ENCODE measurements at places on chromosomes 1 and 21. TPM values are rescaled to one million over a fixed set of nuclear protein-coding genes. Genes with fewer than 3 reads are reported as not detected.

DNA sequence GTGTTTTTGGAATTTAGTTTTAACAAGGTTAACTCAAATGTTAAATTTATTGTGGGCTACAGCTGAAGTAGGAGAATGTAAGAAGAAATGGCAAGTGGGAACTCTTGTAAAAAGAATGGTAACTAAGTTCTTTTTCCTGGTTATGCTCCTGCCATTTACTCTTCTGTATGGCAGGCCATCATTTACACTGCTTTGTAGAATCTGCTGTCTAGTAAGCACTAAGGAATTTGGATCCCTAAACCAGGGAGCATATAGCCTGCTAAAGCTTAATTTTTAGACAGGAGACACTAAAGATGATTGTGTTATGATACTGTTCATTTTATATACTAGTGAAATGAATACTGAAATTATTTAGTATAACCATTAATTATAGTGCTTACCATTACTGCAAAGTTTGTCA lies 85.3 kb downstream of the CAMTA1 start:
- H3K27ac ChIP-seq: no peak overlapping the region
- no peak for DNase-seq
- H3K27me3 ChIP-seq: no peaks in the 10 kb centered on the region
- no peaks in the 10 kb centered on the region for H3K4me1 ChIP-seq
- no peak overlapping the region for H3K4me3 ChIP-seq
- H3K36me3 ChIP-seq: peaks cover 7% of the 10 kb centered on the region

- no peak overlapping the region for H3K27ac ChIP-seq
- DNase-seq: no peak
- H3K27me3 ChIP-seq: no peaks in the 10 kb centered on the region
Observed at GRCh38 chr1:35447278-35447677, 109.9 kb downstream of the KIAA0319L start.

The RIPPLY3 gene
- not detected for total RNA-seq

- H3K27ac ChIP-seq: no peak overlapping the region
- no peak for DNase-seq
- H3K4me1 ChIP-seq: peaks cover 24% of the 10 kb centered on the region
- H3K4me3 ChIP-seq: no peak overlapping the region
- H3K27me3 ChIP-seq: no peaks in the 10 kb centered on the region
Observed at GRCh38 chr1:30971496-30971895, 62.9 kb upstream of the SDC3 start.

DNA sequence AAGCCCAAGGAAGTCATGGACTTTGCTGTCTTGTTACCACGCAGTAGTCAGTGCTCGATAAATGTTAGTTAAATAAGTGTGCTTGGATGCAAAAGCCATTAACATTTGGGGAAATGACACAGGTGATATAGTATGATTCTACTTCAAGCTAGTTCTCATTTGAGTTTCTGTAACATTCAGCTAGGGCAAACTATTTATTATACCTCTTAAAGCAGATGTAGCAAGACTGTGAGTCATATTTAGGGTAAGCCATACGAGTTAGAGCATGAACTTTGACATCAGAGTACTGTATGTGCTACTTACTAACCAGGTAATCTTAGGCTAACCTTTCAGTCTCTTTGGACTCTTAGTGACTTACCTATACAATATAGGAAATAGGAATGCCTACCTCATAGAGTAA lies 21.0 kb downstream of the CLCA4 start:
- H3K4me3 ChIP-seq: no peak overlapping the region
- H3K36me3 ChIP-seq: no peaks in the 10 kb centered on the region
- no peaks in the 10 kb centered on the region for H3K4me1 ChIP-seq
- no peak for DNase-seq

GRCh38 chr1:244957525-244957924 lies 93.2 kb upstream of the HNRNPU start:
- no peak overlapping the region for H3K4me3 ChIP-seq
- peaks cover 6% of the 10 kb centered on the region for H3K4me1 ChIP-seq
- H3K36me3 ChIP-seq: no peaks in the 10 kb centered on the region
- no peaks in the 10 kb centered on the region for H3K27me3 ChIP-seq
- no peak overlapping the region for H3K27ac ChIP-seq
- DNase-seq: peak; percentile 18

DNA sequence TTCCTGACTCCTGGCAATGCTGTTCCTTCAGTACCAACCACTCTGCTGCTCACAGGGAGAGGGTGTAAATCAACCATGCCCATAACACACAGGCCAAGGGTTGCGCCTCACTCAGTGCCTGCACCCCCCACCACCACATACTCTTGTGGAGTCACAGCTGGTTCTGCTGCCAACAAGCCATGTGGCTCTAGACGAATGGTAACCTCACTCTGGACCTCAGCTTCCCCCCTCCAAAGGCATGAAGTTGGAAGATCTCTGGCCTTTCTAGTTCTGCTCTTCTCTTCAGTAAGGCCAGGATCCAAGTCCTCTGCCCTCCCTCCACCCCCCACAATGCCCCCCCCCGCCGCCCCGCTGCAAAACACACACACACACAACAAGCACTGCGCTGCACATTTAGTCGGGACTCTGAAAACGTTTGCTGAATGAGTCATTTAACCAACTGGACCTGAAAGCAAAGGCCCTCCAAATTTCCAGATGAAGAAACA lies 1.7 kb upstream of the GLIS1 start:
- H3K4me1 ChIP-seq: peaks cover 11% of the 10 kb centered on the region
- H3K27ac ChIP-seq: no peak overlapping the region
- peaks cover 48% of the 10 kb centered on the region for H3K27me3 ChIP-seq

GRCh38 chr21:42330380-42331371 lies 15.5 kb upstream of the TFF3 start:
- no peak overlapping the region for H3K27ac ChIP-seq
- H3K4me3 ChIP-seq: no peak overlapping the region
- no peaks in the 10 kb centered on the region for H3K36me3 ChIP-seq
- no peaks in the 10 kb centered on the region for H3K4me1 ChIP-seq
- no peak for DNase-seq

GRCh38 chr1:42973286-42973685 lies 14.6 kb upstream of the SLC2A1 start:
- no peaks in the 10 kb centered on the region for H3K27me3 ChIP-seq
- no peak for DNase-seq
- no peaks in the 10 kb centered on the region for H3K36me3 ChIP-seq
- H3K4me3 ChIP-seq: no peak overlapping the region
- H3K27ac ChIP-seq: no peak overlapping the region

The AADACL3 gene
- not detected for total RNA-seq

The ADORA1 gene
- not detected for total RNA-seq

The AK5 gene
- total RNA-seq: 3.3 TPM

DNA sequence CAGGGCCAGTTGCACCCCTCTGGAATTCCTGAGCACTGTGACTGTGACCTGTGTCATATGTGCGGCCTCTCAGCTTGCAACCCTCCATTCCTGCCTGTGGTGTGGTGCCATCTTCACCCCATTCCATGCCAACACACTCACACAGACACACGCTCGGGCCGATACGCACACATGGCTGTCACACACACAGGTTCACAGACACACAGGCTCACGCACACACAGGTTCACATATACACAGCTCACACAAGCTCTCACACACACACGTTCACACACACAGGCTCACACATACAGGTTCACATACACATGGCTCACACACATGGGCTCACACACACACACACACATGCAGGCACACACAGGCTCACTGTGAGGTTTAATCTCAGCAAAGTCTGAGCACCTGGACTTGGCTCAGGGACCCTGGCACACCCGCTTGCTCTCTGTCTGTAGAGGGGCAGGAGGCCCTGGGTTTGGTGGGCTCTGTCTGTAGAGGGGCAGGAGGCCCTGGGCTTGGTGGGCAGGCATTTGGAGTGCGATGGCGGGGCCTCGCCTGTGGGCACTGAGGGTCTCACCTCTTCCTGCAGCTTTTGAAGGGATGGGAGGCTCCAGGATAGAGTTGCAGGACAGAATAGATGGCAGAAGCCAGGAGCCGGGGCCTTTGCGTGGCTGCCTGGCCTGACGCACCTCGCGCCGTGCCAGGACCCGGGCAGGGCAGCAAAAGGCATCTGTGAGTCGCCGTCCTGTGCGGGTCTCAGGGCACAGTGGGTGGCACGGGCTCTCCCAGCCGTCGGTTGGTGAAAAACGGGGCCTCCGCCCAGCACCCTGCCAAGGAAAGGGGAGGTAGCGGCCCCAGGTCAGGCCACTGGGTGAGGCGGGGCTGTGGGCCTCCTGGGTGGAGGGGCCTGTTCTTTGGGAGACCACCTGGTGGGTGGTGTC lies 17.1 kb downstream of the COL18A1 start:
- peaks cover 2% of the 10 kb centered on the region for H3K4me1 ChIP-seq
- H3K27ac ChIP-seq: no peak overlapping the region
- DNase-seq: no peak
- no peak overlapping the region for H3K4me3 ChIP-seq

GRCh38 chr1:199585392-199585791 lies 442.1 kb upstream of the NR5A2 start:
- no peaks in the 10 kb centered on the region for H3K27me3 ChIP-seq
- H3K4me3 ChIP-seq: no peak overlapping the region
- no peak overlapping the region for H3K27ac ChIP-seq
- H3K4me1 ChIP-seq: no peaks in the 10 kb centered on the region

DNA sequence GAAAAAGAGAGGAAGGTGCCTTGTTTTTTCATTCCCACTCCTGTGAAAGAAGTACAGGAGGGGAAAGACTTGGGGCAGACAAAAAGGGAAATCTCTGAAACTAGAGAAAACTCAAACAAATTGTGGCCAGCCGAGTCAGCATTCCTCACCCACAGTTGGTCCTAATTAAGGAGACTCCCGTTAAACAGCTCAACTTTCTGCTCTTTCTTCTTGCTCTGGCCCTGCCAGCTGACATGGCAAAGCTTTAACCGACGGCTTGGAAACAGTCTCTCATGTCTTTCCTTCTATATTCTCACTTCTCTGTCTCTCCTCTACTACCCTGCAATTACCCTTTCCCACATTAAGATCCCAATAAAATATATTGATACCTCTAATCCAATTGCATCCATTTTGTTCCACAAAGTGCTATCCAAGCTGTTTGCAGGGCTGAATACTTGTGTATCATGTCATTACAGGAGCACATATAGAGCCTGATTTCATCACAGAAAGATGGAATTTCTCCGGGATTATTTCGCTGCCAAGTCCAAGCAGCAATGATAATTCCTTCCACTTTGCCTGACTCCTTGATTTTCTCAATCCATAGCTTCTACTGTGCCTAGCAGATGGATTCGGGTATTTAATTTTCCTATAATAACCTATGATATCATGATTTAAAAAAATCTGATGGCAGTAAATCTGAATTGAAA lies 65.4 kb upstream of the IPO9 start:
- no peak for DNase-seq
- H3K36me3 ChIP-seq: peaks cover 2% of the 10 kb centered on the region
- H3K27ac ChIP-seq: no peak overlapping the region
- H3K4me3 ChIP-seq: no peak overlapping the region
- no peaks in the 10 kb centered on the region for H3K27me3 ChIP-seq

DNA sequence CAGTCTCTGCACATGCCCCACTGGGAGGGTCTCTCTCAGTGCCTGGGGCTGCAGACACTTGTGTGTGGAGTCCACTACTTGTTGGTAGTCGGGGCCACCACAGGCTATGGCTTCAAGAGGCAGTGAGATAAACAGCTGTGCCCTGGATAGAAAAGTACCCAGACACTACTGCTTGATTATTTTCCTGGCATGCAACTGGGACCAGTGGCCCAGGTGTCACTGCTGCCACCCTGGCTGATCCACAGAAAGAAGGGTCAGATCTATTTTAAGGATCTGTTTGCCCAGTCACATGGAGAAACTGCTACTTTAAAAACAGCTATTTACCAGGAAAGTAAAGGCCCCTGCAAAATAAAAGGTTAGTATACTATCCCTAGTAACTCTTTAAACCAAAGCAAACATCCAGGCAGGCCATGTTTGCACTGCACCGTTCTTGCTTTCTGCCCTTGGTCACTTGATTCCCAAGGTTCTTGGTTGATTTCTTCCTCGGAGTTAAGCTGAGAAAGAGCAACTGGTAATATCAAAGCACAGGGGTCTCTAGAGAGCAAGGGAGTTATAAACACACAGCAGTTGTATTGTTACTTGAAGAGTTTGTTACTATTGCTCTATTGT lies 99.9 kb downstream of the GLUL start:
- H3K4me1 ChIP-seq: no peaks in the 10 kb centered on the region
- H3K27me3 ChIP-seq: no peaks in the 10 kb centered on the region
- no peaks in the 10 kb centered on the region for H3K36me3 ChIP-seq
- H3K4me3 ChIP-seq: no peak overlapping the region
- no peak for DNase-seq
- no peak overlapping the region for H3K27ac ChIP-seq

DNA sequence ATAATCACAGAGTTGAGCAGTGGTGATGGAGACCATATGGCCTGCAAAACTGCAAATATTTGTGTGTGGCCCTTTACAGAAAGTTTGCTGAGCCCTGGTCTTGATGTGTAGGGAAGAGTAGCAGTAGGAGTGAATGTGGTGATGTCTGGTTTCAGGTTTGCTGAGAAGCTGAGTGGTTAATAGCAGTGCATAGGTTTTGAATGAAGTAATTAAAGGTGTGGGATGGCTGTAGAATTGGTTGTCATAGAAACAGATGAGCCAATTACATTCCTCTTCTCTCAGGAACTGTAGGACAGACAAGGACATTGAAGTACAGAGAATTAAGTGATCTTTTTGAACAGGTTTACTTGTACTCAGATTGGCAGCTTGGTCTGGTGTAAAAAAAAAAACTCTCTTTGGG lies 37.4 kb downstream of the PRDM2 start:
- no peak for DNase-seq
- H3K27me3 ChIP-seq: no peaks in the 10 kb centered on the region
- no peaks in the 10 kb centered on the region for H3K4me1 ChIP-seq
- no peak overlapping the region for H3K27ac ChIP-seq
- no peaks in the 10 kb centered on the region for H3K36me3 ChIP-seq

The RUSC1 gene
- 42.4 TPM for total RNA-seq

DNA sequence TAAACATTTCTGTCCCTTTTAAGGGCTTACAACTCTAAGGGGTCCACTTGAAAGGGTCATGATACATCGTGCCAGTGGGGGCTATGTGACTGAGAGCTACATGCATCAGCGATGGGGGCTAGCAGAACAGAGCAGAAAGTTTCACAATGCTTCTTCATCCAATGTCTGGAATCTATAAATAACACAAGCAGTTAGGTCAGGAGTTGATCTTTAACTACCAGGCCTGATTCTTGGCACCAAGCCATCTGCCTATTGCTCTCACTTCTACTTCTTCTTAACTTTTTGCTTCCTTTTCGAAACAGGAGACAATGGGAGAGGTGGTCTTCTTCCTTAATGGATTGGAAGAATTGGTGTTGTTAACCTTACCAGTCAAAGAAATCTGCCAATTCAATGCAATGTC lies 410.0 kb downstream of the TGFB2 start:
- H3K27me3 ChIP-seq: no peaks in the 10 kb centered on the region
- no peaks in the 10 kb centered on the region for H3K36me3 ChIP-seq
- H3K27ac ChIP-seq: no peak overlapping the region
- no peaks in the 10 kb centered on the region for H3K4me1 ChIP-seq

The EDN2 gene
- total RNA-seq: not detected

Measured in endothelial cell of umbilical vein (primary cell).